Muscle of arm (tissue), 14 donors: ENCODE measurements at places on chromosomes 5 and 9.

DNA sequence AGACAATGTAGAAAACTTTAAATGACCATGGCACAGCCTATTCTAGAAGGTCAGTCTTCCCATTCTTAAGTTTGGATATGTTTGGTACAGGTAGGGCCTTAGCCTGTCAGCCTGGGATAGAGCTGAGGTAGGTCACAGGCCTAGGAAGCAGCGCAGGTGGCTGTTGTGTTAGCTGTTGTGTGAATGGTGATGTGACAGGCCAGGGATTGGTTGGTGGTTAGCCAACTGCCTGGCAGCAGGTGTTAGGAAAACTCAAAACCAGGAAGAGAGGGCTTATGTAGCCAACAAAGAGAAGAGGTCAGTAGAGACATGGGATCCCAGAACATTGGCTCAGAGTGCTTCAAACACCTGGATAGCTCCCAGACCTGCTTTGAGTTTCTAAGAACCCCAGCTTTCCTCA, 84.2 kb downstream of the FBXO38 start:
- no peak for DNase-seq

- DNase-seq = no peak
Measured at GRCh38 chr9:105067895-105068580, 140.1 kb upstream of the ABCA1 start.

DNA sequence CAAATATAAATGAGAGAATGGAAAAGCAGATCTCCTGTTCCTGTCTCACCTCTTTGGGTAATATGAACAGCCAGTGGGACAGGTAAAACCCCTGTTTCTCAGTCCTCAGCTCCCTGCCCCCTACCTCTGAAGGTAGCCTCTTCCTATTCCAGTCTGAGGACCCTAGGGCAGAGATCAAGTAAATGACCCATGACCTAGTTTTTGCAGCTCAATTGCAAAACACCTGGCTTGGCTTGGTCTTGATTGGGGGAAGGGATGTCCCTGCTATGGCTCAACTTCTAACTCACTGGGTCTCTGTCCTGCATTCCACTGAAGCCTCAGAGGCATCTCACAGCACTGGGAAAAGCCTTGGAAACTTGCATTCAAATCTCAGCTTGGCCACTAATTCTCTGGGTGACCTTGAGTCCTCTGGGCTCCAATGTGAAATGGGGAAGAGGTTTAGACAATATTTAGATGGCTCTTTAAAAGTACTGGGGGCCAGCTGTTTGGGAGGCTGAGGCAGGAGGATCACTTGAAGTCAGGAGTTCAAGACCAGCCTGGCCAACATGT, 1.6 kb upstream of the GALT start:
- DNase-seq = no peak

- DNase-seq = no peak
Measured at GRCh38 chr9:110712955-110713354, 44.4 kb downstream of the MUSK start.

GRCh38 chr5:159861086-159861485, 55.2 kb upstream of the ADRA1B start:
- no peak for DNase-seq

GRCh38 chr9:121731919-121732318, 80.5 kb downstream of the DAB2IP start:
- no peak for DNase-seq

DNA sequence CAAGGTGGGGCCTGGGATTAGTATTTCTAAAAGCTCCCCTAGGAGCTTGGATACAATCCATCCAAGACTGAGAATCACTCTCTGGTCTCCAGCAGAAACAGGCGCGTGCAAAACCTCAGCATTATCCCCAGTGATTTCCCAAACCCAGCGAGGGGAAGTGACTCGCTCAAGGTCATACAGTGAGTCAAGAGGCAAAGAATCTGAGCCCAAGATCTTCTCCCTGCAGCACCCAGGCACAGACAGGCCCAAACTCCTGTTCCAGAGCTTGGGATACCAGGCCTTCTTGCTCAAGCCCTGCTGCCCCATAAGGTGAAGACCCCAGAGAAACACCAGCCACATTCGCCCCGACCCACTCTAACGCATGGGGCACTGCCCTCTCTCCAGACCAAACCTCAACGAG, 33.2 kb downstream of the SHB start:
- DNase-seq = no peak

- no peak for DNase-seq
Measured at GRCh38 chr9:133955821-133956411, 36.2 kb downstream of the VAV2 start.

DNA sequence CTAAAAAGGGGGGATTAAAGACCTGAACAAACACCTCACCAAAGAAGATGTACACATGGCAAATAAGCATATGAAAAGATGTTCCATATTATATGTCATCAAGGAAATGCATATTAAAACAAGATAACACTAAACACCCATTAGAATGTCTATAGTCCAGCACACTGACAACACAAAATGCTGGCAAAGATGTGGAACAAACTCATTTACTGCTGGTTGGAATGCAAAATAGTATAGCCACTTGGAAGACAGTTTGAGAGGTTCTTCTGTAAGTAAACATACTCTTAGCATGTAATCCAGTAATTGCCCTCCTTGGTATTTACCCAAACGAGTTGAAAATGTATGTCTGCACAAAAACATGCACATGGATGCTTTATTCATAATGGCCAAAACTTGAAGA, 73.6 kb downstream of the RGMB start:
- DNase-seq = no peak
